ENCODE measurements at places on chromosomes 6 and 20.

GRCh38 chr6:75759207-75759606 is 10.2 kb downstream of the MYO6 start:
- DNase-seq: no peak

GRCh38 chr6:5279891-5280338 is 18.6 kb downstream of the FARS2 start:
- DNase-seq: no peak

- DNase-seq: no peak
Measured at GRCh38 chr6:3088968-3089367, 20.7 kb downstream of the RIPK1 start.

- no peak for DNase-seq
Measured at GRCh38 chr20:62551407-62552323, 75.9 kb upstream of the GATA5 start.

GRCh38 chr20:38961530-38962043 is 557 bp upstream of the DHX35 start:
- no peak for DNase-seq

GRCh38 chr6:129417416-129418086 is 292.4 kb downstream of the ARHGAP18 start:
- no peak for DNase-seq

GRCh38 chr6:152270301-152270925 is 366.7 kb downstream of the SYNE1 start:
- DNase-seq: peak; percentile 19

- no peak for DNase-seq
Measured at GRCh38 chr6:91497770-91498169, 910.9 kb upstream of the MAP3K7 start.

DNA sequence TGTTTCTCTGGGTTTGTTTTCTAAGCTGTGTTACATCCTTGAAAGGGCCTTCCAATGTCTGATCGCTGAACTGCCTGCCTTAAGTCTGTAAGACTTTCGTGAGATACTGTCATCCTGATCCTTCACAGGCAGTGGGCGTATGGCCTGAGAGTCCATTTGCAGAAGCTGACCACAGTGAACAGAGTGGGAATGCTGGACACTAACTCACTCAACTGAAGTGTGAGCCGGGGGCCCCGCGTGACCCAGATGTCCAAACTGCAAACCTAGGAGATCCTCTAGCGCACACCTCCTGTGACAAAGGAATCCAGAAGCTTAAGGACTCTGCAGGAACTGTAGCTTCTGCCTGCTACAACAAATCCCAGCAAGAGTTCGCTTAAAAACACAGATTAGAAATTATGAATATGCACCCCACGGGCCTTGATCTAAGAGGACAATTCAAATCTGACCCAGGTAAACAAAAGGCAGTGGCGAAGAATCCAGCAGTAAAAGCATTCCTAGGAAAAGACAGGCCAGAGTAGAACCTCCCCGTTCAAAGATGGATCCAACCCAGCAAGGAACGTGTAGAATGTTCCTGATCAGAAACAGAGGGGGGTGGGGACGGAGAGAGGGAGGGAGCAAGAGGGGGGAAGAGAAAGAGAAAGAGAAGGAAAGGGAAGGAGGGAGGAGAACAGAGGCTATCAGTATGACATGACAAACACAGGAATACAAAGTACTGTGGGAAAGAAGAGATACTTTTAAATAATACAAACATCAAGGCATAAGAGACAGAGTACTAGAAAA is 135.0 kb upstream of the AFDN start:
- DNase-seq: no peak

- no peak for DNase-seq
Measured at GRCh38 chr6:112343390-112343789, 3.7 kb upstream of the RFPL4B start.

GRCh38 chr6:11298651-11299420 is 66.4 kb upstream of the NEDD9 start:
- DNase-seq: no peak

DNA sequence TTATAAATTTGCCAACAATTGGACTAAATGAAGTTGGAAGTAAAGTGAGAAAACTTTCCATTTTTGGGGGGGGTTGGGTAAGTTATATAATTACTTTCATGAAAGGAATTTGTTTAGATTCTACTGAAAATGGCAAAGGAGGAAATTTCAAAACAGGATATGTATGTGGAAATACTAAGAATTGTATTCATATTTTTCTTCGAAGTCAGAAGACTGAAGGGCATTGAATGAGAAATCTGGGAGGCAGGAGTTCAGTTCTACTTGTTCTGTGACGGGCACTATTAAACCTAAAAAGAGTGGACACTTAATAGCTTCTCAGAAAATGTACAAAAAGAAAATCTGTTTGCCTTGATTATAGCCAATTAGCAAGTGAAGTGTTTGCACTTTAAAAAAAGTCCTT is 114.7 kb downstream of the PRIM2 start:
- DNase-seq: no peak

DNA sequence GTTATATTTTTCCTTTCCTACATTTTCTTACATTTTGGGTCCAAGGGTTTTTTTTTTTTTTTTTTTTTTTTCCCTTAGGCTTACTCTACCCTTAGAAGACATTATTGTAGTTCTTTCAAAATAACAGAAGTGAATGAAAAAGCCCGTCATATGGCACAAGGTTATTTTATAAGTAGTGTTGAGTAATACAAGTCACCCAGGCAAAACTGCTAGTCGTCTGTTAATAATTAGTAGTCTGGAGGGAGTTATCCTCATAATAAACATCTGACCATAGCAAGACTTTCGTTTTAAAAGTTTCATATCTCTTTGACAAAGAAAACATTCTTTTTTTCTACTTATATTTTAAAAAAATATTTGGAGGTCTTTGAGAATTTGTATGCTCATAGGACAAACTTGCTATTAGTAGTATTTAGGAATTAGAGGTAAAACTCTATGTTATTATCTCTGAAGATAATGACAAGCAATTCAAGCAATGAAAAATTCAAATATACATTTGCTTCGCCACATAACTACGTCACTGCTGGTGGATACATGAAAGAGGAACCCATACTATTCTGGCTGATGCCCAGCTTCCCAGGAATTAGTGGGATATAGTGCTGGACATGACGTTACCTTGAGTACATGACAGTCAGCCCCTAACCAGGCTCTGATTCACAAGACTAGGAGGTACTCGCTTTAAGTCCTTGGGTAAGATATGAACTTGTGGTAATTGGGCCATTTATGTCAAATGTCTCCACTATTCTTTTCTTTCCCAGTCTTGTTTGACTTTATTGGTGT is 532.8 kb downstream of the GRIK2 start:
- DNase-seq: no peak

- DNase-seq: no peak
Measured at GRCh38 chr6:97021194-97021593, 96.7 kb downstream of the KLHL32 start.

DNA sequence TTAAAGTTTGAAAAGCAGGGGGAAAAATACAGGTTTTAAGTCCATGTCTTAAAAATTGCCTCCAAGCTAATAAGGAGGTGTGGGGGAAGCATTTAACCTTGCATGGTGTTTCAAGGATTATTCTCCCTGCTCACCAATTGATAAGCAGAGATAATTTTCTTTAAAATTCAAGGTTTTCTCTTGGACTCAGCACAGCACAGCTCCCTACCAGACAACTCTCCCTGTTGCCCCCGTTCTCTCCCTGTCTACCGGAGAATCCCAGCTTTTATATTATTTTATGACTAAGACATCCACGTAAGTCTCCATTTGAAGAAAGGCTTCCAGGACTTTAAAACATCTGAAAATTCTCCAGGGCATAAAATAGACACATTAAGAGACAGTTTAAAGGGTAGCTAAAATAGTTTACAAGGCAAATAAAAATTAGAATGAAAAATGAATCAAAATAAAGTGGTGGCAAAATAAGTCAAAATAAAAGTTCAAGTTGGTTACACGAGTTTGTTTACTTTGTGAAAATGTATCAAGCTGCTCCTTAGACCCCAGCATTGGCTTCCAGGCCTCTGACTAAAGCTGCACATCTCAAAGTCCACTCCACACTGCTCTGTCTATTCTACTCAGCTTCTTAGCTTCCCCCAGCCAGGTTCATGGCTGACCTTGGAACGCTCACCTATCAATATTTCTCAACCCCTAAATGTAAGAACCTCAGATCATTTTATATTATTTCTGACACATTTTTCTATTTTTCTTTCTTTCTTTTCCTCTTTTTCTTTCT is 188.6 kb upstream of the PLCB4 start:
- no peak for DNase-seq

Data from Daoy (cell line).